ENCODE measurements at places on chromosomes 2 and 18.

GRCh38 chr2:162457490-162457889, 113.6 kb downstream of the GCA start:
- DNase-seq = no peak

DNA sequence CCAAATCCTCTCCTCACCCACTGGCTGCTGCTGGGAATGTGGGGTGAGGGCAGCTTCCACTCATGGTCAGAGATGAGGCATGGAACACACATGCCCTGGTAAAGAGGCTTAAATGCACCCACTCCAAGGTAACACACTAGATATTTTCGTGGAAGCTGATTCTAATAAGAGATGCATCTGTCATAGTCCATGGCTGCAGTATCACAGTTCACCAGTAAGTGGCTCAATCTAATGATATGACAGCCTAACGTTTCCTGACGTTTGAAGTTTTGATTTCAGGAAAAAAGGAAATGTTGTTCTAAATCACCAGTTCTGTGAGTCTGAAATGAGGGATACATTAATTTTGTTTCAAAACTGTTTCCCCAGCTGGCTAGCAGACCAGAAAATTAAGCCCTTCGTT, 38.2 kb downstream of the LCT start:
- peak; percentile 53 for DNase-seq

DNA sequence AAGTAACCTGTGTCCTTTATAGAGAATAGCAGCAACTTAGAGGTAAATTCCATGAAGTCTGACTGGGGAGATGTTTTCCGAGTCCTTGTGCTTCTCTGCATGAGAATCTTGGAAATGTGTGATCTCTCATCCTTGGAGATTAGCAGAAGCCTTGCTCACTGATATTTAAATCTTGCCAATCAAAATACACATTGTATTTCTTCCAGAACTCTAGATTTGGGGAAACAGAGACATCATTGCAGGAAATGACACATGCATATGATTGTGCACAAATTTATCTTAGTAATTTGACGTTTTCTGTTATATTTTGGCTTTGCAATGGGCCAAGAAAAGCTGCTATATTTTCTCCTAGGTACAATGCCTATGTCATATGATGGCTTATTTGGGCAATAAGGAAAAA, 182.6 kb downstream of the ZNF804A start:
- DNase-seq = peak; percentile 1

DNA sequence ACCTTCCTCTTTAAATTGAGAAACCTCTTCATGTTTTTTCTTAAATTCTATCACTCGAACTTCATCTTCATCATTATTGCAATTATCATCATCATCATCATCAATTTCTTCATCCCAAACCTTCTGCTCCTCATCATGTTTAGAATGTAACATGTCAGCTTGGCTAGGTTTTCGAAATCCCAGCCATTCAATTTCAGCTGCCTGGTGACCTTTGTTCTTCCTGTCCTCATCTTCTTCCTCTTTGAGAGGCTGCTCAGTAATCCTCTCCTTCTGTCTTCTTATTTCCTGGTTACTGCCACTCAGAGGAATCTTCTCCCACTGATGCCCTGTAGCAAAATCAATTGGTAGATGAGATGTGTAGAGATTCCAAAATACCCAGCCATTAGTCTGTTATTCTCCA, 4.2 kb downstream of the ERMN start:
- DNase-seq = no peak

DNA sequence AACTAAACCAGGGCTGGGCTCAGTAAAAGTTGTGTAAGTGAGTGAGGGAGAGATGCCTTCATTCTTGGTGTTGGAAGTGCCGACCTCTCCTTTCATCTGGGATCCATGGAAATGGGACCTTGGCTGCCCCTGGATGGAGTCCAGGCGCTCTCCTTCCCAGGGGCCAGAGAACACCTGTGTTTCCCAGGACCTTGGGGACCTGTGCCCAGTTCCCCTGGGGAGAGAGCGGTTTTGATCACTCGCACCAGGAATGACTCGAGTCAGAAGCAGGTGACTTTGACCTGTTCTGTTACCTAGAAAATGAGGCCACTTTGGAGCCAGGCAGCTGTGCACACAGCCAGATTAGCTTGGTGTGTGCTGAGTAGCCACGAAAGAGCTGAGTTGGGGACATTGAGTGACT, 97.3 kb downstream of the SH3BP4 start:
- DNase-seq = no peak

GRCh38 chr18:44474591-44474990, 206.1 kb upstream of the SETBP1 start:
- DNase-seq = no peak

GRCh38 chr2:158756976-158757375, 38.1 kb upstream of the DAPL1 start:
- DNase-seq = no peak
